AG09319 (cell line): ENCODE measurements at places on chromosomes 5 and 9.

DNA sequence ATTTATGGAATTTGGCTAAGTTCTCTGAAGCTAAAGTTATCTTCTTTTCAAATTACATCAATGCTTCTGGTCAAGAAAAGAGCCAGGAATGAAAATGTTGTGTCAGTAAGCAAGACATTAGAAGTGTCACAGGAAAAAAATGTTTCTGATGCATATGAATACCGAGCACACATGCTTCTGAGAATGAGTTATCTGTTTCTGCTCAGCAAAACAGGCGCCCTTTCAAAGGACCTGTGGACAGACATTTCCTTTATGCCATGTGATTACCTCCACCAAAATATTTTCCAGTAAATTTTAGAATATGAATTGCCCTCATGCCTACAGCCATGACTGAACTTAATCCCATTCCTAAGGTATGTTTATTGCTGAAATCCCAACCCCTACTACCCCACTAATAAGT, 55.4 kb upstream of the RNF180 start:
- no peak for DNase-seq

DNA sequence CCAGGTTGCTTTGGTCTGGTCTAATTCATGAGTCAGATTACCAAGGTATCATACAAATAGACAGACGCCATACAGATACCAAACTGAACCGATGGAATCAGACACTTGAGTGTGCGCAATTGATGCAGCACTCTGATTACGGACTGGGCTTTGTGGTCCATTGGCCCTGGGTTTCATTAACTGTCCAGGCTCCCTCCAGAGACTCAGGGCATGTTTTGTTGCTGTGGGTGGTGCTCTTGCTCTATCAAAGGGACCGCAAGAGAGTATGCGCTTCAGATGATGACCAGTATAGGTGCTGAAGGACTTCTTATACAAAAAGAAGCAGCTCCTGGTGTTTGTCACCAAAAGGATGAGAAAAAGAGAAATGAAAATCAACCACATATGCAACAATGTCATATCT, 36.9 kb upstream of the ANKRD55 start:
- no peak for DNase-seq

DNA sequence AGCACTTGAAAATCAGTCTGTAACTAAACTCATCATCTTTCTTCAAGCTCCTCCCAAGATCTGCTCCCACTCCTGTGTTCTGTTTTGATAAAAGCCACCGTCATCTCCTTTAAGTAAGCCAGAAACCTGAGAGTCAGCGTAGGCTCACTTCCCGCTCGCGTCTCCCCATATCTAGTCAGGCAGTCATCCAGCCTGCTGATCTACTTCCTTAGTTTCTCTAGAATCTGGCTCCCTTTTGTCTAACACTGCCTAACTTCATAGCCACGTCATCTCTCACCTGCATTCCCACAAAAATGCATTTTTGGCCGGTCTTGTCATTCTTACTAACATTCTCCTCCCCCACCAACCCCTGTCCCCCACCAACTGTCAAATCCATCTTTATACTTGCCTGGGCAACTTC, 3.0 kb upstream of the TJP2 start:
- no peak for DNase-seq

DNA sequence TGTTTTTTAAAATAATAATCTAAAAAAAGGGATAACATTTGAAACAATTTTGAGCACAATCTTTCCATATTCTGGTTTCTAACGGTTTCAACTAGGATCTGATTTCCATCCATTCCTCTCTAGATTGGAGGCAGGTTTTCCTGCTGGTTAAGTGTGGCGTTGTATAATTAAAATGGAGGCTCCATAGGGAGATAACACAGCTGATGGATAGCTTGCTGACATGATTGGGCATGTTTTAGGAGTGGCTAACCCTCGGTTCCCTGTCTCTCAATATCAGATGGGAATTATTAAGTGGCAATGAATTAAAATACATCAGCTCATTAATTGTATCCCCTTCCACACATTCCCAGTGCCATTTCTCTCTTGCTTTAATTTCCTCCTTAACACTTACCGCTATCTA, 209.0 kb downstream of the ALDH1A1 start:
- DNase-seq = no peak

GRCh38 chr9:99593610-99594009, 228.1 kb upstream of the NR4A3 start:
- no peak for DNase-seq

- no peak for DNase-seq
Observed at GRCh38 chr9:127505396-127506116, 54.2 kb downstream of the LRSAM1 start.
